ENCODE measurements at places on chromosomes 2 and 18.

DNA sequence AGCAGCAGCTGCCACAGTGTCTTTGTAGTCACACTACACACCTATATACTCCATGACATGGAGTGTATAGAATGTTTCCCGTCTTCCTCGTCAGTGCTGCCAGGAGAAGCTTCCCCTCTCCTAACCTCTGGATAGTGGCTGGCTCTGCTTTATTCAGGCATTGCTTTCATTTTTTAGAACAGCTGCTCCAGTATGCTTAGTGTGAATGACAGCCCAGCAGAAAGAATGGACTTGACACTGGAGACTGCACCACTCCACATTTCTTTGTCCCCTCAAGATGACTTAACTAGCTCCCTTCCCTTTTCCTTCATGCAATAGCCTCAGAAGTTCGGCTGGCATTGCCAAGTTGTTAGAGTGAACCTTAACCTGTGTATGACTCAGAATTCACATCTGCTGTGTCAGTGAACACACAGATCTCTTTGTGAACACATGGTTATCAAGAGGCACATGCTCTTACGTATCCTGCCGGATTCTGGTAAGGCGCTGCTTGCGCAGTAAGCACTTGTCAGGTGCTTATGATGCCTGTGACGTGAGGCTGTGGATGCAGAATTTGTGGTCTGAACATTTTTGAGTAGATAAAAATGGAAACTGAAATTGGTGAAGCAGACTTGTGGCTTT, 73.9 kb downstream of the NEDD4L start:
- no peak for DNase-seq

GRCh38 chr18:79904357-79905147, 46.9 kb downstream of the SLC66A2 start:
- DNase-seq: no peak

GRCh38 chr18:42373584-42373983, 418.6 kb downstream of the PIK3C3 start:
- no peak for DNase-seq

GRCh38 chr18:70956554-70956953, 667.7 kb downstream of the SOCS6 start:
- DNase-seq: no peak

- no peak for DNase-seq
Measured at GRCh38 chr2:17441790-17442189, 76.5 kb downstream of the RAD51AP2 start.

DNA sequence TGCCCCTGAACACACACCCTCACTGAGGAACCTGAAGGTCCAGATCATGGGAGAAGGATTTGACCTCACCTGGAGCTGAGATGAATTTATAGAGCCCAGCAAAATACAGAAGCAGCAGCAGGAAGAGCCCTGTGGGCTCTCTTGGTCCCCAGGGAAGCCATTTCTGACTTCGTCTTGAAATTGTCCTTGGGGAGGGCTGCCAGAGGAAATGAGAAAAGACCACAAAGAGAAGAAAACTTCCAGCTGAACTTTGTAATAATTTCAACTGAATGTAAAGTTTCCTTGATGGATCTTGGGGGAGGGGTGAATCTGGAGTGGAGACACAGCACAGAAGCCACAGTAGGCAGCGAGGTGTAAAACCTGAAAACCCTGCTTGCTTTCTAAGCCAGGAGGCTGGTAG, 500.9 kb upstream of the NXPH2 start:
- DNase-seq: no peak

GRCh38 chr2:9434489-9434888, 11.0 kb downstream of the CPSF3 start:
- DNase-seq: no peak
